ENCODE measurements at places on chromosomes 13 and 19.

DNA sequence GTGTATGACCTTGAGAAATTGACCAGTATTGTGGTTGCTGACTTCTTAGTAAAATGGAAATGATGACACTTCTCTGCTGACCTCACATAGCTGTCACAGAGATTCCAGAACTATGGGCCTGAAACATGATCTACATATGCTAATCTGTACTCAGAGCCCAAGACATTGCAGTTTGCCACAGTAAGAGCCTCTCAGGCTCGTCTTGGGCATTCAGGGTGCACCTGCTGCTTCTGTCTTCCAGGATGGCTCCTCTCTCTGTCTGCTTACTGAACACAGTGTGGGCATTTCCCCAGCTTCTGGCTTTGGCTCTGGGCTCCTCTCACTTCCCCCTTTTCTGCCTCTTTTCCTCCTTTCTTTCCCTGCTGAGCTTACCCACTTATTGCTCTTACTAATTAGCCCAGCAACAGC, 22.3 kb upstream of the SLC46A3 start:
- DNase-seq, result peak; percentile 64

- peak; percentile 77 for DNase-seq
Observed at GRCh38 chr13:43232873-43233265, 209.5 kb downstream of the DNAJC15 start.

- DNase-seq, result no peak
Observed at GRCh38 chr13:90070837-90071525, 1276.5 kb upstream of the MIR17HG start.

DNA sequence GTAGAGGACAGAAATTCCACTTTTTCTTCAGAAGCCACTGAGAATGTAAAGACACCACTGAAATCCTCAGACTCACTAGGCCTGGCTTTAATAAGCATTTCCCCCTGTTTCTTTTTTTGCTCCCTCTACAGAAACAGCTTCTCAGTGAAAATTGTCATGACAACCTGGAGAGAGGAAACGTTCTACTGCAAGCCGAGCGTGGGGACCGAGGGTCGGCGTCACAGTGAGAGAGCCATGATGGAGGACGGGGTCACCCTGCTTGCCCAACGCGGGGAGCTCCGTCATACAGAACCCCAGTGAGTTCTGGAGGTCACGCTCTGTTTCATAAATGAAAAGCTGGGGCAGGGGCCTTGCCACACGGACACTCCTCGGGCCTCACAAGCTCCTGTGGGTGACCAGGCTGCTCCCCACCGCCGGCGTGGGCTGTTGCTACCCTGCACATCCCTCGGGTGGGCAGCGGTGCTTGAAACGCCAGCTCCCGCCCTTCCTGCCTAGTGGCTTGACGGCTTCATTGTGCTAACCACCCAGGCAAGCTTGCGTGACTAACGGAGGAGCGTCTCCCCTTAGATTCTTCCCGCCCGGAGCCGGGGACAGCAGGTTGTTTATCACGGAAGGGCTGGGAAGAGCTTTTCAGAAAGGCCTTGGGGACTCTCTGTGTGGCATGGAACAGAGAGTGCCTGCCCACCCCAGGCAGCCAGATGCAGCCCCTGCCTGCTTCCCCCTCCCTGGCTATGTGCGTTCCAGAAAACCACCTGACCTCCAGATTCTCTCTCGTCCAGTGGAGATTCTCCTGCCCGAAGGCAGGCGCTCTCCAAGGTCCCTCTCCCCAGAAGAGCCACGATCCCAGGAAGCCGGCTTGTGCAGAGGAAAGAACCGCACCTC, 153.6 kb downstream of the KATNAL1 start:
- peak; percentile 44 for DNase-seq

DNA sequence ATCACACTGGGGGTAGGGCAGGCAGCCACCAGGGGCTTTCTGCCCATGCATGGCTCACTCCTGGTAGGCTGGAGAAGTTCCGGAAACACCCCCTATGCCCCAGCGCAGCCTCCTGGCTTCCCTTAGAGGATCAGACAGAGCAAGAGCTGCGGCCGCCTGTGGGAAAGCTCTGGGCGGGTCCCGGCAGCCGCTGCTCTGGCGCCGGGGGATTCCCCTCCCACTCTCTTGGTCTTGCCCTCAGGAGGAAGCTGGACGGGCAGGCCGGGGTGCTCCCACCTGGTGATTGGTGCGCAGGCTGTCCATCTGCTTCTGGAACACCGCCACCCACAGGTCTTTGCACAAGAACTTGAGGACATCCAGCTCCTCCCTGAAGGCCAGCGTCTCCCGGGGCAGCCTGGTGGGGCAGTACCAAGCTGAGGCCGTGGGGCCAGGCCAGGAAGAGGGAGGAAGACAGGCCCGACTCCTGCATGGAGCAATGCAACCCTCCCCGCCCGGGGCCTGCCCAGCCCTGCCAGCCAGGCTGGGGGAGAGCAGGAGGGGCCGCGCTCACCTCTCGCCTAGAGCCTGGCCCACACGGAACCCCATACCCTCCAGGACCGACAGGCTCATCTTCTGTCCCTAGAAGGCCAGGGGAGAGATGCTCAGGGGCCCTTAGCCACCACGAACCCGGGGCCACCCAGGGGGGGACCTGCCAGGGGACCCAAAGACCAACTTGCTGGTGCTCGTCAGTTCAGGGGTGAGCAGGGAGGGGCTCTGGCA, 4.0 kb upstream of the NKPD1 start:
- DNase-seq, result peak; percentile 87

- no peak for DNase-seq
Observed at GRCh38 chr19:7225741-7226140, 68.5 kb downstream of the INSR start.

GRCh38 chr19:47740866-47741519, 4.4 kb upstream of the NOP53 start:
- no peak for DNase-seq
